ENCODE measurements at places on chromosomes 3 and 15. TPM values are rescaled to one million over a fixed set of nuclear protein-coding genes. Genes with fewer than 3 reads are reported as not detected.

Gene ROPN1
- total RNA-seq: not detected

Gene ARL14
- total RNA-seq: 0.22 TPM

Gene LCMT2
- 7.0 TPM for total RNA-seq

Gene CKMT1A
- total RNA-seq: not detected

Gene SEMA7A
- total RNA-seq: 0.53 TPM

Gene KBTBD12
- not detected for total RNA-seq

Gene CRTAP
- total RNA-seq: 155 TPM

Gene CCDC54
- not detected for total RNA-seq

Gene FAM174B
- total RNA-seq: 0.66 TPM
